ENCODE measurements at places on chromosomes 1 and 21.

- no peak for DNase-seq
Measured at GRCh38 chr1:19744886-19745285, 54.8 kb downstream of the TMCO4 start.

GRCh38 chr21:39094087-39094780 is 89.0 kb downstream of the PSMG1 start:
- DNase-seq = no peak

DNA sequence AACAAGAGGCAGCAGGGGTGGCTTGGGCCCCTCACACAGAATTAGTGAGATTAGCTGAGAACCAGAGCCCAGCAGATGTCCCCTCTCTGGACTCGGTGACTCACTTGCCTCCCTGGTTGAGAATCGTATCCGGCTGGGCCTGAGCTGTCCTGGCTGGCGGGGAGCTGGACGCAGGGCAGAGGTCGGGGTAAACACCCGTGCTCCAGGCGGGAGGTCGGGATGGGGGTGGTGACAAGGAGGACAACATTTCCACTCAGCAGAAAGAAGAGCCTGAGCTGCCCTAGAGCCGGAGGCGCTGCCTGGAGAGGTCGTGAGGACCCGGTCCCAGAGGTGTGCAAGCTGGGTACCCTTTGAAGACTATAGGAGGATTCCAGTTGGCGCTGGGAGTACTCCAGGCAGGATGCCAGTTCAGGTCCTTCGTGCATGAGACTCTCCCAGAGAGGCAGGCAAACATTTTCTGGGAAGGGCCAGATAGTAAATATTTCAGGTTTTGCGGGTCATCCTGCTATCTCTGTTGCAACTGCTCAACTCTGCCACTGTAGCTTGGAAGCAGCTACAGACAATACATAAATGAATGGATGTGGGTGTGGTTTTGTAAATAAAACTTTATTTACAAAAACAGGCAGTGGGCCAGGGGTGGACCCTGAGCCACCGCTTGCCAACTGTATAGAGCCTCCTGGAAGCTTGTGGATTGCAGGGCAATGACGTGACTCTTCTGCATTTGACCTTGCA is 116.8 kb upstream of the WNT4 start:
- no peak for DNase-seq

GRCh38 chr1:153742411-153743142 is 14.7 kb downstream of the INTS3 start:
- no peak for DNase-seq

- DNase-seq = no peak
Measured at GRCh38 chr1:88976235-88976634, 16.2 kb downstream of the KYAT3 start.

DNA sequence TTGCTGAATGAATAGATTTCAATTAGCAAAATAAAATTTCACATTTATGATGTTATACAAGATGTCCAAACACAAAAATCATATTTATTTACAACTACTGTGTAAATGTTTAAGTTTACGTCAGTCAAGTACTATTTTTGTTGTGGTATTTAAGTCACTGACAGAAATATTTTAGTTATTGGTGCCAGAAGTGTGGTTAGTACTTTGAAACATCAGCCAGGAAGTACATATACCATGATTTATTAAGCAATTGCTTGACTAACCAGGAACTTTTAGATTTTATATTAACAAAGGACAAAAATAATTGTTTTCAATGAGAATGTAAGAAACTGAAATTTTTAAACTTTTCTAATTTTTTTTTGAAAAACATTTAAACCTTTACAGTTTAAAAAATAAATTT is 2.4 kb upstream of the FCRL4 start:
- no peak for DNase-seq

- DNase-seq = no peak
Measured at GRCh38 chr1:82392513-82392912, 591.8 kb downstream of the ADGRL2 start.
